ENCODE measurements at places on chromosomes 4 and X. TPM values are rescaled to one million over a fixed set of nuclear protein-coding genes. Genes with fewer than 3 reads are reported as not detected.

The HSFX4 gene
- total RNA-seq: not detected

- no peak for DNase-seq
These were observed 300.7 kb downstream of the NR3C2 start for GRCh38 chr4:148141501-148141900.

DNA sequence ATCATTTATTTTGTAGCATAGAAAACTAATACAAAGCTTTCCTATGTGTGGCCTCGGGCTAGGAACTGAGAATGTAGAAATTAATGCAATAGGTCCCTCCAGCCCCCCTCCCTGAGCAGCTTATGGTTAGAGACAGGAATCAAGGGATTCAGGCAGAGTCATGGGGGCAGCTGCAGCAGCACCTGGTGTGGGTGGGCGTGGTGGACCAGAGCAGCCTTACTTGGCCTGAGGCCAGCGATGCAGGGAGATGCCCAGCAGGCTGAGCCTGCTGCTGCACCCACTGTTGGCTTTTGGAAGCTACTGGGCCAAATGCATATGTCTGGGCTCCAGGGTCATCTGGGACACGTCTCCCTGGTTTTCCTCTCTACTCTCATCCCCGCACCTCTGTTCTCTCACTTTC, 74.0 kb downstream of the STK32B start:
- no peak for DNase-seq

GRCh38 chr4:30295652-30296051, 424.5 kb upstream of the PCDH7 start:
- DNase-seq: no peak

DNA sequence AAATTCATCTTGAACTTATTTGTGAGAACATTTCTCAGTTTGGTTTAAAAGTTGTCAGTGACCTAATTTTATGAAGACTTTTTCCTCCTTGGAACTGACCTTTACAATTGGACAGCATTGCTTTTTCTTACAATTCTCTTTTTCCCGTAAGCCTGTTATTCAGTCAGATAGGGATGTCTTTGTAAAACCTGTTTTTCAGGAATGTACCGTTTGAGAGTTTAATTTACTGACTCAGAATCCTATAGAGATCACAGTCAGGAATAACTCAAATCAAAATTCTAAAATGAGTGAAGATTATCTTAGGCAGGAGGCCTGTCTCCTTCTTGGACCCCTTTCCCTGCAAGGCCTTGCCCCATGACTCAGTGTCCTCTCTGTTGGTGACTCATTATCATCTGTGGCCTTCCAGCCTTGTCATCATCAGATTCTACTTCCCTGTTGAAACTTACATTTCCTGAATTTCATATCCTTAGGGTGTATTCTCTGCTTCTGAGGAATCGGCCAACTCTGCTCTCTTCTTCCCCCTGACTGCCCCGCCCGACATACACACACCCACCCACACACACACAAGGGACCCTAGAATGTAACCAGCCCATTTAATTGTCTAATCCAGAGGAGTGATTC, 99.8 kb downstream of the ARHGAP10 start:
- DNase-seq: no peak

The NEIL3 gene
- total RNA-seq: 1.0 TPM

The AFM gene
- not detected for total RNA-seq

GRCh38 chr4:79455216-79455615, 47.2 kb upstream of the GK2 start:
- no peak for DNase-seq

The RIPPLY1 gene
- not detected for total RNA-seq

GRCh38 chr4:103054030-103054429, 22.5 kb downstream of the SLC9B2 start:
- no peak for DNase-seq

- DNase-seq: no peak
These were observed 143.1 kb downstream of the SHROOM3 start for GRCh38 chr4:76578002-76578560.

- no peak for DNase-seq
These were observed 95.4 kb downstream of the COL25A1 start for GRCh38 chr4:109207061-109207460.

- no peak for DNase-seq
These were observed 80.4 kb downstream of the WFS1 start for GRCh38 chr4:6349896-6350603.

The TRIM75 gene
- total RNA-seq: not detected

GRCh38 chrX:375181-376036, 11.3 kb downstream of the PPP2R3B start:
- DNase-seq: no peak

- DNase-seq: no peak
These were observed 2.8 kb upstream of the PDLIM5 start for GRCh38 chr4:94448815-94449375.
